ENCODE measurements at places on chromosomes 1 and 21.

GRCh38 chr1:83596331-83596730 is 402.6 kb downstream of the TTLL7 start:
- DNase-seq, result no peak
- no peaks in the 10 kb centered on the region for H3K27me3 ChIP-seq
- no peak overlapping the region for H3K27ac ChIP-seq
- H3K4me1 ChIP-seq, result peaks cover 9% of the 10 kb centered on the region
- H3K36me3 ChIP-seq, result no peaks in the 10 kb centered on the region

DNA sequence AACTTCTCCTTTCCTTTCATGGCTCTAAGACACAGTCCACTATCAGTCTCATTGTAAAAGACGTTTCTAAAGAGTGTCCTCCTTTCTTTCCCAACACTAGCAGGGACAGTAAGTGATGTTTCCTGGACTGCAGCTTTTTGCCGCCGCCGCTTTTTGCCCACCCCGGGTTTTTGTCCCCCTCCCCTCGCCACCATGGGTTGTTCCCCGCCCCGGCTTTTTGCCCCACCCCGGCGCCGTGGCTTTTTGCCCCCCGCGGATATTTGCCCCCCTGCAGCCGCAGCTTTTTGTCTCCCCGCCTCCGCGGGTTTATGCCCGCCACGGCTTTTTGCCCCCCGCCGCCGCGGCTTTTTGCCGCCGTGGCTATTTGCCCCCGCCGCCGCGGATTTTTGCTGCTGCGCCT is 95.2 kb downstream of the TPTE start:
- no peaks in the 10 kb centered on the region for H3K4me1 ChIP-seq
- no peak overlapping the region for H3K27ac ChIP-seq
- no peak overlapping the region for H3K4me3 ChIP-seq
- no peaks in the 10 kb centered on the region for H3K36me3 ChIP-seq

DNA sequence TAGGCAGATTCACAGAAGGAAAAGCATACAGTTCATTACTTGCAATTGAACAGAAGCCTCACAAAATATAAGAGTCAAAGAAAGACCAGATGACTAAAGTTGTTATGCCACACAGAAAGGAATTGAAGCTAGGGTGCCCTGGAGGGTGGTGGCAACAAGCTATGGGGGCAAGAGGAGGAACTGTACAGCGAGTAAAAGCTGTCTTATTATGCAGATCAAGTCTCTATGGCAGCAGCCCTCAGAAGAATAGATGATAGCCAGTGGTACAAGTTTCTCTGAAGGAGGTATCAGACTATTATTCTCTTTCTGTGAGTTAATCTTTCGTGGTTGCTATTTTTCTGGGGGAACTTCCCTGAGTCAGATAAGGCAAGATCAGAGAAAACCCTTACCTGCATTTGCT is 72.2 kb downstream of the C21orf91 start:
- H3K4me3 ChIP-seq, result no peak overlapping the region
- H3K27ac ChIP-seq, result no peak overlapping the region
- no peaks in the 10 kb centered on the region for H3K4me1 ChIP-seq

DNA sequence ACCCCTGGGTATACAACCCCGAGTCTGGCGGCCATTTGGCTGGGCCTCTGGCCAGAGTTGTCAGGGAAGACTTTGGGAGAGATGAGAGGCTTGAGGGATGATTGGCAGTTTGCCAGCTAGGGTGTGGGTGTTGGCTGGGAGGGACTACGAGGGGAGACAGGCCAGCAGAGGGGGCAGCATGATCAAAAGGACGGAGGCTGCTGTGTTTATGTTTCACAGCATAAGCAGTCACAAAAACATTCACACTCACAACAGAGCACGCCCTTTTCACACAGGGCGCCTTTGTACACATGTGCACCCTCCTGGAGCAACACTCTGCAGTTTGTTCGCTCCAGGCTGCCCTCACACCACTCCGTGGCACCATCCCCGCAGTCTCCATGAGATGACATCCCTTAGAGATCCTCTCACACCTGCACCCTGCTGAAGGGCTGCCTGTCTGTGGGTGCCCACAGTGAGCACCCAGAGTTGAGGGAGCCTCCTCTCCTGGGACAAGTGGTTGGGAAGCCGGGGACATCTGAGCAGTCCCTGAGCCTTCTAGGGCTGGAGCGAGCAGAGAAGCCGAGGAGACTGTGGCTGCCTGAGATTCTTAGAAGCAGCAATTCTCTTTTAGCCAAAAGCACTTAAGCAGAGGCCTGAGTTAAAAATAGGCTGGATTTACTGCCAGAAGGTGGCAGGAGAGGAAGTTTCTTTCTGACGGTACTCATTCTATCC is 15.4 kb downstream of the EFNA3 start:
- H3K4me1 ChIP-seq, result peaks cover 3% of the 10 kb centered on the region
- no peak overlapping the region for H3K4me3 ChIP-seq
- peak; percentile 72 for DNase-seq

DNA sequence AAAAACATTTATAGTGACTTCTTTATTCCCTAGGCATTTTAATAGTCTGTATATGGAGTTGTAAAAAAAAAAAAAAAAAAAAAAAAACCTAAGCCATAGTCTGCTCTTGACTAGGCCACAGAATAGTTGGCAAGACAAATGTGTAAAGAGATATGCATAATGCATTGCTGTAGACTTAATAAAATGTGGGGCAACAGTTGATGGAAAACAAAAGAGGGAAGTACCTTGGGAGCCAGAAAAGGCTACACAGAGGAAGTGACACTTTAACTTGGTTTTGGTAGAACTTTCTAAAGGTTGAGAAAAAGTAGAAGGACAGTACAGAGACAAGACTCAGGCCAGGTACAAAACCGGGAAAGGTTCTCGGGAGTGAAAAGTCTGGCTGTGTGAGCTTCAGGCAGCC is 802.9 kb upstream of the ADAMTS5 start:
- no peak for DNase-seq
- H3K4me1 ChIP-seq, result no peaks in the 10 kb centered on the region
- no peak overlapping the region for H3K27ac ChIP-seq
- H3K27me3 ChIP-seq, result no peaks in the 10 kb centered on the region
- H3K36me3 ChIP-seq, result no peaks in the 10 kb centered on the region

DNA sequence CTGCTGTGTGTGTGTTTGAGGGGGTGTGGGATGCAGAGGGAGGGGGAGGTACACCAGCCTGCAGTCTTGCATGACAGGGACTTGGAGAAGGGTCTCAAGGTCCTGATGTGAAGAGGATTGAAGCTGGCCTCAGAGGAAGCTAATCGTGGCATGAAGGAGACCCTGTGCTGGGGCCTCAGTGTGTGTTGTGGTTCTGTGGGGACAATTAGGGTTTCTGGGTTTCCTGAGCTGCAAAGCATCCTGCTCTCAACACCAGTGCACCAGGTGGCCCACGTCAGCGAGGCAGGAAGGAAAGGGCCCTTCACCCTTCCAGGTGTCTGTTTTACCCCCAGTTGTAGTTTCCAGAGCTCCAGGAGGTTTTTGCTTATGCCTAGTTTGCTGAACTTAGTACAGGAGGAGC is 52.8 kb downstream of the TENT5C start:
- H3K36me3 ChIP-seq, result no peaks in the 10 kb centered on the region
- H3K4me3 ChIP-seq, result no peak overlapping the region
- DNase-seq, result no peak
- H3K4me1 ChIP-seq, result peaks cover 8% of the 10 kb centered on the region

GRCh38 chr1:78587211-78587610 is 33.0 kb upstream of the IFI44L start:
- no peaks in the 10 kb centered on the region for H3K36me3 ChIP-seq
- no peaks in the 10 kb centered on the region for H3K4me1 ChIP-seq
- no peak for DNase-seq
- H3K27ac ChIP-seq, result no peak overlapping the region
- H3K4me3 ChIP-seq, result no peak overlapping the region

DNA sequence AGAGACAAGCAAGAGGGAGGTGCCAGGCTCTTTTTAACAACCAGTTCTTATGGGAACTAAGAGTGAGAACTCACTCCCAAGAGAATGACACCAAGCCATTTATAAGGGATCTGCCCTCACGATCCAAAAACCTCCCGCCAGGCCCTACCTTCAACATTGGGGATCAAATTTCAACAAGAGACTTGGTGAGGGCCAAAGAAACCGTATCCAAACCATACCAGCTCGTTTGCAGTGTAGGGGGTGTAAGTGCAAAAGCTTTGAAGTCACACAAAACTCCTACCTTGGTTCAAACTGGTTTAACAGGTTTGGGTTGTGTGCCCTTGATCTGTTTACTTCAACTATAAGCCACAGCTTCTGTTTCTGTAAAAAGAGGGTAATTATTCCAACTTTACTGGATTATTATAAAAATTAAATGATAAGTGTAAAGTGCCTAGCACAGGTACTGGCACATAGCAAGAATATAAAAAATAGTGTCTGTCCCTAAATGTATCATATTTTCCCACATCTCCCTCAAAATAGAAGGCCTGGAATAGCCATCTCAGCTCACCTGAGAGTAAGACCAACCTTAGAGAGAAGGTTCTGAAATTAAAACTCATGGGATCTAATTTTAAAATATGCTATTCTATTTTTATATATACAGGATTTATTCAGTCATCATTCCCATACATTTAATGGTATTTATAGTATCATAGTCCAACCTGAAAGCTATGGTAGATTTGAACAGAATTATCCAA is 7.0 kb upstream of the USP25 start:
- no peaks in the 10 kb centered on the region for H3K4me1 ChIP-seq
- H3K4me3 ChIP-seq, result no peak overlapping the region
- H3K27ac ChIP-seq, result peak overlapping the region; percentile 8

GRCh38 chr1:15598436-15598835 is 13.6 kb upstream of the AGMAT start:
- no peak for DNase-seq
- no peak overlapping the region for H3K4me3 ChIP-seq
- no peak overlapping the region for H3K27ac ChIP-seq
- no peaks in the 10 kb centered on the region for H3K36me3 ChIP-seq

GRCh38 chr1:208093754-208094719 is 150.1 kb downstream of the PLXNA2 start:
- no peaks in the 10 kb centered on the region for H3K4me1 ChIP-seq
- H3K4me3 ChIP-seq, result no peak overlapping the region
- DNase-seq, result peak; percentile 69

- no peak overlapping the region for H3K4me3 ChIP-seq
- DNase-seq, result peak; percentile 34
- H3K4me1 ChIP-seq, result no peaks in the 10 kb centered on the region
Observed at GRCh38 chr1:19525607-19526545, 40.5 kb upstream of the CAPZB start.

GRCh38 chr1:58773406-58773840 is 10.4 kb downstream of the JUN start:
- no peaks in the 10 kb centered on the region for H3K27me3 ChIP-seq
- H3K4me1 ChIP-seq, result no peaks in the 10 kb centered on the region
- H3K27ac ChIP-seq, result no peak overlapping the region
- no peaks in the 10 kb centered on the region for H3K36me3 ChIP-seq
- H3K4me3 ChIP-seq, result no peak overlapping the region

GRCh38 chr1:45304311-45305081 is 22.2 kb upstream of the HPDL start:
- peak overlapping the region; percentile 90 for H3K27ac ChIP-seq
- H3K36me3 ChIP-seq, result no peaks in the 10 kb centered on the region
- H3K4me1 ChIP-seq, result peaks cover 13% of the 10 kb centered on the region
- no peaks in the 10 kb centered on the region for H3K27me3 ChIP-seq

- H3K4me3 ChIP-seq, result no peak overlapping the region
- DNase-seq, result no peak
- peaks cover 45% of the 10 kb centered on the region for H3K4me1 ChIP-seq
- H3K27ac ChIP-seq, result peak overlapping the region; percentile 44
Observed at GRCh38 chr1:54277451-54278341, 77.7 kb downstream of the MRPL37 start.

DNA sequence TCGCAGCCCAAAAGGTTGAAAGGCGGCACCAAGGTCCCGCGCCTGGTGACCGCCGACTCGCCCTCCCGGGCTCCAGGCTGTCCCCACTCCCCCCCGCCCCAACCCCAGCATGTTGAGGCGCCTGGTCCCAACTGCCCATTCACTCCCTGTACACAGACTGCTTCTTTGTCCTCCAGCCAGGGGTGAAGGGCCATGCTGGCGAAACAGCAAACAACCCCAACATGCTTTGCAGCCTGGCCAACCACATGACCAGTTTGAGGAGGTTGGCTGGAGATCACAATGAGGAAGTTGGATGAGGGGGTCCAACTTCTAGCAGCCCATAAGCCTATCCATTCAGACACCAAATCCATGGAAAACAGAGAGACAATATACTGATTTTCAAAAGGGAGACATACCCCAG is 13.5 kb downstream of the PDE9A start:
- no peaks in the 10 kb centered on the region for H3K27me3 ChIP-seq
- no peaks in the 10 kb centered on the region for H3K36me3 ChIP-seq
- no peak for DNase-seq
- no peak overlapping the region for H3K27ac ChIP-seq

DNA sequence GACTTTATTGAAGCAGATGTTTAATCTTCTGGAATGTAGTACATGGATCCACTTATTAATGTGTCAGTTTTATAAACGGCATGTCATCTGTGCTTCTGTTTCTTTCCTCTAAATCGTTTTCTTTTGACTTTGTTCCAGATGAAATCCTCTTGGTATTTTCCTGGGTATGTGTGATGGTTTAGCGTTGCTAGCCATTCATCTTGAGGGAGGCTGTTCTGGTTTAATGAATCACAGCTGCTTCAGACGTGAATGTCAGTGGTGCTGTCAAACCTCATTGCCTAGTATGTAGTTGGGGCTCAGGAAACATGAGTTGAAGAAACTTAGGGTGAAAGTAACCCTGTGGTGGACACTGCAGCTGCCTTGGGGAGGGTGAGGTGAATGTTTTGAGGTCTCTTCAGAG is 33.2 kb downstream of the KCNK1 start:
- DNase-seq, result no peak
- H3K27me3 ChIP-seq, result no peaks in the 10 kb centered on the region
- no peaks in the 10 kb centered on the region for H3K36me3 ChIP-seq
- no peak overlapping the region for H3K4me3 ChIP-seq
- H3K27ac ChIP-seq, result no peak overlapping the region

GRCh38 chr1:58439946-58440345 is 106.6 kb downstream of the OMA1 start:
- no peak for DNase-seq
- H3K36me3 ChIP-seq, result no peaks in the 10 kb centered on the region
- no peak overlapping the region for H3K4me3 ChIP-seq
- no peaks in the 10 kb centered on the region for H3K4me1 ChIP-seq
- no peak overlapping the region for H3K27ac ChIP-seq
- H3K27me3 ChIP-seq, result no peaks in the 10 kb centered on the region

- H3K4me1 ChIP-seq, result no peaks in the 10 kb centered on the region
- no peaks in the 10 kb centered on the region for H3K27me3 ChIP-seq
- H3K36me3 ChIP-seq, result no peaks in the 10 kb centered on the region
Observed at GRCh38 chr1:50724626-50725286, 235.3 kb downstream of the FAF1 start.

GRCh38 chr1:38941527-38942019 is at the start of gene RHBDL2:
Gene RHBDL2 (minus strand): TSS chr1:38941830. CDS start chr1:38919212, 22,618 bp downstream.
- DNase-seq, result no peak
- no peaks in the 10 kb centered on the region for H3K27me3 ChIP-seq
- no peak within 1 kb of the TSS for H3K4me3 ChIP-seq
- no peaks in the 10 kb centered on the region for H3K4me1 ChIP-seq
- no peak within 1 kb of the TSS for H3K27ac ChIP-seq
- H3K36me3 ChIP-seq, result no peaks in the 10 kb centered on the region

DNA sequence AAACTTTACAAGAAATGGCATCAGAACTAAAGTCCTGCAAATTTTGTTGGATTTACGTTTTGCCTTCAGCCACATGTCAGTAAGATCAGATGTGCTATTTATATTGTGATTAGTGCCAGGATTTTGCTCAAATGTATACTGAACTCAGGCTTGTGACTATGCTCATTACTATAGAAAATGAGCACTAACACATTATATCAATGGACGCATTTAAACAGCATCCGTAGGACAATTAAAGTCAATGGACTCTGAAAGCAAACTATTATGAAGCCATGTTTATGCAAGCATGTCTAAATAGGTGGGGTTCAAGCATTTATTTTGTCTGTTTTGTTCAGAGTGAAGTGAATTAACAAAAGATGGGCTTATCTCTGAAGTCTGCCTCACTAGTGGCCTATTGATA is 20.6 kb upstream of the DDAH1 start:
- no peaks in the 10 kb centered on the region for H3K36me3 ChIP-seq
- no peaks in the 10 kb centered on the region for H3K27me3 ChIP-seq
- H3K27ac ChIP-seq, result no peak overlapping the region
